ENCODE measurements at places on chromosomes 7 and 10.

GRCh38 chr10:78407009-78407711 lies 373.5 kb downstream of the RPS24 start:
- DNase-seq: peak; percentile 36

DNA sequence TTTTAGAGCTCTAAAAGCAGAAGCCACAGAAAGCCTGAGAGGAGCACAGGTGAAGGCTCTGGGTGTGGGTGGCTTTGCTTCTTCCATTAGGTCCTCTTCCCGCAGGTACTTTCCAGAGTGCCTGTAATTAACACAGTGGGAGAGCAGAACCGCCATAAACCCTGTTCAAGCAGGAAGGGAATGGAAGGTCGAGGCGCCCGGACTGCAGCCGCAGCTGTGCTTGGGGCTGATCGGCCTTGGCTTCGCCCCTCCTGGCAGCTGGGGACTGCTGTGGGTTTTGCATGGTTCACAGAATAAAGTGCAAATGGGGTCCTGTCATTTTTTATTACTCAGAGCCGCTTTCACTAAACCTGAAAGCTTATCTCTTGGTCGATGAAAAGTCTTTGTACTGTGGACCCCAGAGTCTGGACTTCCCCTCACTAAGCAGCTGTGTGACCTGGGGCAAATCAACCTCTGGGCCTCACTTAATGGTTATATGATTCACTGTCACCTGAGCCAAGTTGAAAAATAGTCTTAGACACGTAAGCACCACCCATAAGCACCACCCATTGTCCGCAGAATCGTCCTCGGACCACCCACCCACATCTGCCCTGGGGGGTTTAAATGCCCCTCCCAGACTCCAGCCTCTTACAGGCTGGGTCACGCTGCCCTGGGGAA lies 100.9 kb downstream of the XRCC2 start:
- DNase-seq: no peak

DNA sequence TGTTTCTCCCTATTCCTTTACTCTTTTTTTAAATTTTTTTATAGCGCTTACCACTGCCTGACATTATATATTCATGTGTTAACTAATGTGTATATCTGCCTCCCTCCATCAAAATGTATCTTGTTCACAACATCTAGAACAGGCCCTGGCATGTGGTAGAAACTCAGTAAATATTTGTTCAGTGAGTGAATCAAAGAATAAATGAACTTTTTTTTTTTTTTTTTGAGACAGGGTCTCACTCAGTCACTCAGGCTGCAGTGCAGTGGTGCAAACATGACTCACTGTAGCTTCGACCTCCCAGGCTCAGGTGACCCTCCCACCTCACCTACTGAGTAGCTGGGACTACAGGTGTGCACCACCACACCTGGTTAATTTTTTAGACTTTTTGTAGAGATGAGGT lies 7.5 kb upstream of the CALD1 start:
- DNase-seq: no peak

DNA sequence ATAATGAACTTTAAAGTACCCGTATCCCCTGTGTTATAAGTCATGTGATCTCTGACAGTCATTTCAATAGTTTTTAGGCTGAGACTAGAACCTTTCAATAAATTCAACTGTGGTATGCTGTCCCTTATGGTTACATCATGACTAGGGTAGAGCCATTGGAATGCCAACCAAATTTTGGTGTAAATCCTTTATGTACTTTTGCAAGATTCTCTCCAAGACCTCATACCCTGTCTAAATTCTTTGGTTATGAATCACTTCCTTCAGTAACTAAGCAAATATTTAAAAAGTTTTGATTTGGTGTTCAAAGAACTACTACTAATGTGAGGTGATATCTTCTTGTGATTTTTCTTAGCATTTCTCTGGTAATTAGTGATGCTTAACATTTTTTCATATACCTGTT lies 20.8 kb upstream of the OR6B1 start:
- DNase-seq: no peak

GRCh38 chr10:33791272-33791660 lies 456.8 kb upstream of the NRP1 start:
- DNase-seq: no peak

DNA sequence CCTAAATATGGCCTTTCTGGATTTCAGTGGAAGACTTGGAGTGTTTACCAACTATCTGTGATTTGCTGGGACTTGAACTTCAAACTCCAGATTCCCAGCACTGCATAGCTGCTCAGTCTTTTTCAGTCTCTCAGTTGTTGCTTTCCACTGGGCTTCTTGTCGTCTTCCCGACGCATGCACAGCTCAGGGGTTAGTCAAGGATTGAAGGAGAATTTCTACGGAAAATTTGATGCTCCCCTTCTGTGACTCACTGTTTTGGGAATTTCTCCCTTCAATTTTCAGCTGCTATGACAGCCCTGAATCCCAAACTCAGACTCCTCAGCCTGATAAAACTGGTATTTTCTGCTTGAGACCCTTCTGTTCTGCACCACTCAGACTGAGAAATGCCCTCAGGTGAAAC lies 91.7 kb downstream of the CYP26A1 start:
- DNase-seq: no peak

- DNase-seq: no peak
Observed at GRCh38 chr7:74307738-74308505, 18.7 kb downstream of the CLIP2 start.

GRCh38 chr7:88401009-88401623 lies 94.4 kb upstream of the STEAP4 start:
- DNase-seq: no peak

- DNase-seq: no peak
Observed at GRCh38 chr10:3987143-3987974, 202.3 kb upstream of the KLF6 start.

- no peak for DNase-seq
Observed at GRCh38 chr10:75542084-75542483, 110.7 kb downstream of the LRMDA start.

DNA sequence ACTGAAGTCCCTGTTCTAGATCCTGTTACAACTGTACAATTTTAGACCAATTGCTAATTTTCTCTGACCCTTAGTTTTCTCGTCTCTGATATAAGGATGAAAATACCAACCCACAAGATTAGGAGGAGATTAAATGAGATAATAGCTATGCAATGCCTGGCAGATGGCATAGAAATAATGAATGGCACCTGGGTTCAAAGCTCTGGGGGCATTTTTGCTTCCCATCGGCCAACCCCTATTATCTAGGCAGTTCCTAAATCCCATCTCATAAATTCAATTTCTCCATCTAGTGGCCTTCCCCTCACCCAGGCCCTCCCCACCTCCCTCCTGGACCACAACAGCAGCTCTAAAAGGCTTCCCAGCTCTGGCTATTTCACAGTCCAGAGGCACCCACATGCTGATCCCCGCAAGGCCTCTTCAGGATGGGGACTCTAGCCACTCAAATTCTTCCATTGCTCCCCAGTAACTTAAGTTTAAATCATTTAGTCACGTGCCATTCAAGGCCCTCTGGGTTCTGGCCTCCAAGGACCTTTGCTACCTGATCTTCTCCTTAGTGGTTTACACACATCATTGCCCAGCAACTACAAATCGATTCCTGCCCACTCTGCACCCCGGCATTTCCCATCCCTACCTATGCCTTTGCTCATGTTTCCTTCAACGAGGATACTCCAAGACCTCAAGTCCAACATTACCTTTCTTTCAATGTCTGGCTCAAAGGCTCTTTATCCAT lies 202.4 kb upstream of the KLF14 start:
- DNase-seq: no peak

DNA sequence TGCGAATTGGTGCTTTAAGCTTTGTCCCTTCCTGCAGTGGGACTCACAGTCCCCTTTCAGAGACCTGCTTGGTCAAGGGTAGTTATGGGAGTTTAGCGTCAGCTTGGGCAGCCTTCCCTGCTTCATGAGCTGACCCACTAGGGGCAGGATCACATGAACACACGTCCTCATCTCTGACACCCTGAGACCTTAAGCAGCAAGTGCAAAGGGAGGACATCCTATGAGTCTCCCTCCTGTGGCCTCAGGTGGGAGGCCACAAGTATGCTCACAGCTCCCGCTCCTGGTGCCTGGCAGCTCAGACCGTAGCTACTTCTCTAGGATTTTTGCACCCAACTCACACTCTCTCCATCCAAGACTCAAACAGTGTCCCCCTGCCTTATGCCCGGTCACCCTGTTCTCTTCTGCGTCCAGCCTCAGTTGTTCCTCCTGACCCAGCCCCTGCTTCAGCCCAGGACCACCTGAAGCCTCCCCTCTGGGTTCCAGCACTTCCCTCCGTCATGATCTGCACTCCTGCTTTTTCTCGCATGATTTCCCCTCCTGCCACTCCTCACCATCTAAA lies 136.6 kb upstream of the FAM20C start:
- no peak for DNase-seq

DNA sequence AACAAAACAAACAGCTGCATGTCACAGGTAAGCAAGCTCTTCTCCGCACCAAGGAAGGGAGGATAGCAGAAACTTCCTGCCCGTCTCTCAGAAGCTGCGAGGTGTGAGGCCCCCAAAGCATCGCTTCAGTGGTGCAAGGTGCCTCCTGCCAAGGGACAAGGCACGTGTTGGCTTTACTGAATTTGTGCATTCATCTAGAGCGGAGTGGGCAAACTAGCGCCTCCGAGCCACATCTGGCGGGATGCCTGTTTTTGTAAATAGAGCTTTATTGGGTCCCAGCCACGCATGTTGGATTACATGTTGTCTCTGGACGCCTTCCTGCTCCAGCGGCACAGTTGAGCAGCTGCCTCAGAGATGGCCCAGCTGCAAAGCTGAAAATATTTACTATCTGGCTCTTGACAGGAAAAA lies 27.7 kb downstream of the PHYH start:
- no peak for DNase-seq

GRCh38 chr10:929960-930624 lies 1.4 kb downstream of the LARP4B start:
- no peak for DNase-seq
